T follicular helper cell (primary cell): ENCODE measurements at places on chromosomes 2 and 18.

DNA sequence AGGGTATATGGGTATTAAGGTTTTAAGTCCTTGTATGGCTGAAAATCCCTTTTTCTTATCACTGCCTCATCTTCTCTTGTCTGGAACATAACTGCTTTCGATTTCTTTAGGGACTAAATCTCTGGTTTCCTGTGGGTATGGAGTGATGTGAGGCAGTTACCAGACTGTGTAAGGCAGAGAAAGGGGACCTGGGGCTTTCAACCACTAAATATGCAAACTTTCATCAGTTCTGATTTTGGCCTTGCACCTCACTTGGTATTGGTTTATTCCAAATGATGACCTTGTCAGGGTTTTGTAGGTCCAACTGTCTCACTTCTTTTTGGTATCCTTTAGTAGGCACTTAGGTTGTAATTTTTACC is 9.3 kb downstream of the MAP4K4 start:
- no peak for DNase-seq

GRCh38 chr2:28318023-28318422 is 74.6 kb upstream of the FOSL2 start:
- no peak for DNase-seq

DNA sequence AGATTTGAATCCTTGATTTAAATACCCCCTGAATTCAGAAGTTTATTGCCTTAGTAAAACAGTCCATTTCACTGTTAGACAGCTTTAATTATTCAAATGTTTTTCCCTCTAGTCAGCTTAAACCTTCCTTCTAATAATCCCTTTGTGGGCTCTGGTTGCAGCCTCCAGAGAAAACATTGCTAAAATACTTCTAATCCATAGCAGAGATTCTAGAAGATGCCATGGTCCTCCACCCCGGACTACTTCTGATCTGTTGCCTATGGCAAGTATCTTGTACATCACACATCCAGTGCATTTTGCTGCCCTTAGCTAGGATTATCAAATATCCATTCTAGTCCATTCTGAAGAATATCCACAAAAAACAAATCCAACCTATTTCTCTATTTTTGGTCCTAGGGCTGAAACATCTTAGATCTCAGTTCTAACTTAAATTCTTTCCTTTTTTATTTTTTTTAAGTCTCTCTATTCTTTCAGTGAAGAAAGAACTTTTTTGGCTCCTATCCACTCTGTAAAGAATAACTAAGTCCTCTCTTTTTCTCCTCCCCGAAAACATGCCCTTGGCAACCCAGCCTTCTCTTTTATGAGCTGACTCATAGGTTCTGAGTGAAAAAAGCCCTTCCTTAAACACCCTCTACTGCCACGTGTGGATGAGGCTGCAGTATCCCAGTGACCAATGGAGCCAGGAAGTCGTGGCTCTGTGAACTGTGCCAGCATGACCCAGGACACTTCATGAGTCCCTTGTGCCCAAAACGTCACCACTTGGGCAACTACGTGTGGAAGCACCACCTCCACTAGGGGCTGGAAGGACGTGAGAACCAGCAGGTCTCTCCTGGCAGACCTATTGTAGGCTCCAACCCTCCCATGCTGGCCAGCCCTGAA is 349.8 kb downstream of the TNS1 start:
- DNase-seq = no peak

DNA sequence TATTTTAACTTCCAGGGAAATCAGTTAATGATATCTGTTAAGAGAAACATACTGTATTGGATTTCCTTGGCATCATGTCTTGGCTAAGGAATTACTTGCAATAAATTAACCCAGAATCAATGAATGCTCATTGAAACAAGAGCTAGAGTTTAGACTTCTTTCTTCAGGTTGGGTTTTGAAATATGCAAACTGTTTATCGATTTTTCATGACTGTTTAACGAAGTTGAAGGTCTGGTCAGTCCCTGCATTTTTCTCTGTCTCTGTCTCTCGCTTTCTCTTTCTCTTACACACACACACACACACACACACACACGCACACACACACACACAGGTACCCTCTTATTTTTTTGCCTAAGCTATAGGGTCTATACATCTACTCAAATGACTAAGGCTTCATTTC is 981.0 kb downstream of the SUCLG1 start:
- no peak for DNase-seq
